ENCODE measurements at places on chromosomes 11 and 22.

DNA sequence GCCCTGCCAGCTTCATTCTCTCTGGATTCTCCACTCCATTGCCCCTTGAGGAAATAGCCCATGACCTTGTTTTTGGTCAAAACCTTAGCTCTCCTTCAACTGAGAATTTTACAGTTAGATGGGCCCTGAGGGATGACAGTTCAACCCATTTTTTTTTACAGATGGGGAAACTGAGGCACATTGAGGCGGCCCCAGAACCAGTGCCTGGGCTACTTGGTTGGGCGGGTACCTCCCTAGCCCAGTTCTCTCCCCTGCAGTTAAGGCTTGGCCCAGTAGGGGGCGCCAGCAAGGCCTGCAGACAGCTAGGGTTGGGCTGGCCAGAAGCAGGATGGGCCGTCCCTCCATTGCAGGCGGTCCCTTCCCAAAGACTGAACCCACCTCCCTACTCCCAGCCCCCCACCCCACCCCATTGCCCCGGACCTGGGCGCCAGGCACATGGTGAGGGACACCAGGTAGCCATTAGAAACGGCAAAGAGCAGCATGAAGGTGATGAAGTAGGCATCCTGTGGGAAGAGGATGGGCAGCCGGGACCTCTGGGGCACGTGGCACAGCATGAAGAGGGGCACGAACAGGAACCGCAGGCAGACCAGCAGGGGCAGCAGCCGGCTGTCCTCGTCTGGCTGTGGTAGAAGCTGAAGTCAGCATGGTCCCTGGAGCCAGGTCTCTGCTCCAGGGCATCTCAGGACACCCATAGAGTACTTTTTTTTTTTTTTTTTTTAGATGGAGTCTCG, 7.6 kb downstream of the SLC29A2 start:
- DNase-seq, result no peak

- no peak for DNase-seq
Observed at GRCh38 chr11:3042496-3043314, 14.5 kb downstream of the CARS1 start.

- no peak for DNase-seq
Observed at GRCh38 chr22:44892243-44892642, 117.6 kb downstream of the PHF21B start.

DNA sequence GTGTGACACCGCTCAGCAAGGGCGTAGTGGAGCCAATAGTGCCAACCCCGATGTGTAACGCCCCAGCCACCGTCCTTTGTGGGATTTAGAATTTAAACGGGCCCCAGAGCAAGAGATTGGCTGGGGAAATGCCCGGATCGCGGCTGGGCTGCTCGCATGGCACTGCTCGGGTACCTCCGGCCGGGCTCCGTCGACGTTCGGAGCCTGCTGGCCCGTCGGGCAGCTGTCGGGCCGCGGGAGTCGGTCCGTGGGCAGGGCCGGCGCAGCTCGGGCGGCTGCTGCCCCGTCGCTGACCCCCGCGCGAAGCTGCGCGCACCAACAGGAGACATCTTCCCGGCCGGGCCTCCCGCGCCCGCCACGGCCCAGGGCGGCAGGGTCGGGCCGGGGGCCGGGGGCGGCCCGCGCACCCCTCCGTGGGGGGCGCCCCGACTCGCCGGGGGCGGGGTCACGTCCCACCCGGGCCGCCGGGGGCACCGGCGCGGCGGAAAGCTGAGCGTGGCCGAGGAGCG, 1.3 kb upstream of the KDM2A start:
- DNase-seq, result no peak

- no peak for DNase-seq
Observed at GRCh38 chr11:61684870-61685616, 4.9 kb downstream of the DAGLA start.

DNA sequence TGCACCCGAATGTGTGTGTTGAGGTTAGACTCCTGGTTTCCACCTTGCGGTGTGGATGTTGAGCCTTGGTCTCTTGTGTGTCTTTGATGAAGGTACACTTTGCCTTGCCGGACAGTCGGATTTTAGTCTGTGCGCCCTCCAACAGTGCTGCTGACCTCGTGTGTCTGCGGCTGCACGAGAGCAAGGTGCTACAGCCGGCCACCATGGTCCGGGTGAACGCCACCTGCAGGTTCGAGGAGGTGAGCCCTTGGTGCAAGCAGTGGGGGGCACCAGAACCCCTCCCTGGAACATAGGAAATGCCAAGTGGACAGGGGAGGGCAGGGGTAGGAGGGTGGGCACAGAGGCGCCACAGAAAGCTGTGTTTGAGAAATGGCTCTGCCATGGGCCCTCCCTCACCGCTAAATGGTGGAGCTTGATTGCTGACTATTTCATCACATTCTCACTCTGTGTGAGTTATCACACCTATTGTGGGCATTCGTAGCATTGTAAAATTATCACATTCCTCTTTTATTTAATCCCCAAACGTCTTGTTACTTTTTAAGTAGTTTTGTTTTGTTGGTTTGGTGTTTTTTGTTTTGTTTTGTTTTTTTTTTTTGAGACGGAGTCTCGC, 26.4 kb upstream of the PANX2 start:
- DNase-seq, result no peak

GRCh38 chr11:104120493-104121137, 43.3 kb downstream of the PDGFD start:
- no peak for DNase-seq

DNA sequence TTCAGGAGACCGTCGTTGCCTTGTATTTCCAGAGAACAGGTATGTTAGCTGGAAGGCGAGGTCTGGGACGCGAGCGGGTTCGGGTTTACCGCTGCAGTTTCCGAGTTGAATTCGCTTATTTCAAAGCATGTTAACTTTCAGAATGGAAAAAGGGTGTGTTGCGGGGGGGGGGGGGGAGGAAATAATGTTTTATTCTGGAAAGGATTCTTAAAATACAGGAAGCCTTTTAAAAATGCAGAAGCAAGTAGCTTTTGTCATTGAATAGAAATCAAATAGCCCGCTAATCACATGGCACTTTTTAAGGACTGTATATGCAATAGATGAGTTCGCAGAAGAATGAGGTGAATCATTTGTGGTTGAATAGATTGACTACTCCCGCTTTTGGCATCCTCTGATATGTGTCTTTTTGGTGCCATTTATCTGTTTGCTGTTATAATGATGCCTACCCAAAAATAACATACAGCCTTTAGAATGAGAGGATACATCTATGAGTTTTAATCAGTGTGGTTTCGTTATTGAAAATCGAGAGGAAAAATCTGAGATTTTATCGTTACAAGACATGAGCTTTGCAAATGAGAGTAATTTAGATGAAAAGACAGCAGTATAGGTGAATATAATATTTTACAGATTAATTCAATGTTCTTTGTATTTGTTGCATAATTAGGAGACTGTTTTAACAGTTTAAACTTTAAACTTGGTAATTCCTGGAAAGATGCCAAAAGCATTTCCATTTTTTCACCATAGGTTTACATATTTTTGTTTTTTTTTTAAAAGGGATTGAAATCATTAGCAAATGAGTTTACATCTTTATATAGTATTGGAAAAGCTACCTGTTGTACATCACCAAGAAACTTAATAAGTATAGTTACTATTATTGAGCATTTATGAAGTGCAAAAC, 1.7 kb downstream of the PDE3B start:
- DNase-seq, result no peak

DNA sequence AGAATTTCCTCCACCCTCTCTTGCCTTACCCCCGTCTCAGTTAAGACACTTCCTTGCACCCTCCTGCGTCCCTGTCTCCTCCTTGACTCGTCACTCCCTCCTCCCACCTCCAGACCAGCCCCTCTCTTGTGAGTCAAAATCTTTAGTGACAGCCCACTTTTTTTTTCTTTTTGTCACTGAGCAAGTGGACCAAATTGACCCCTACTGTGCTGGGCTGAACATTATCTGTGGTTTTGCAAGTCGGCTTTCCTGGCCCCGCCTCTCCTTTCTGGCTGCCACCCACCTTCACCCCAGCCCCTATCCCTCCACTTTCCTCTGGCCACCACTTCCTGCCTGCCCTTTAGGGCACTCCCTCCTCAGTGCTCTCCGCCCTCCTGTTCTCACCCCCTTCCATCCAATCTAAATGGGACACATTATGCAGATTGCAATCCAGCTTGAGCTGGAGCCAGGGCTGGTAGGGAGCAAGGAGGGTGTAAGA, at the start of gene APLNR:
APLNR (minus strand) TSS at position 47 of the 478 bp plus-strand sequence. CDS start 246 bp downstream, outside the sequence.
- no peak for DNase-seq

DNA sequence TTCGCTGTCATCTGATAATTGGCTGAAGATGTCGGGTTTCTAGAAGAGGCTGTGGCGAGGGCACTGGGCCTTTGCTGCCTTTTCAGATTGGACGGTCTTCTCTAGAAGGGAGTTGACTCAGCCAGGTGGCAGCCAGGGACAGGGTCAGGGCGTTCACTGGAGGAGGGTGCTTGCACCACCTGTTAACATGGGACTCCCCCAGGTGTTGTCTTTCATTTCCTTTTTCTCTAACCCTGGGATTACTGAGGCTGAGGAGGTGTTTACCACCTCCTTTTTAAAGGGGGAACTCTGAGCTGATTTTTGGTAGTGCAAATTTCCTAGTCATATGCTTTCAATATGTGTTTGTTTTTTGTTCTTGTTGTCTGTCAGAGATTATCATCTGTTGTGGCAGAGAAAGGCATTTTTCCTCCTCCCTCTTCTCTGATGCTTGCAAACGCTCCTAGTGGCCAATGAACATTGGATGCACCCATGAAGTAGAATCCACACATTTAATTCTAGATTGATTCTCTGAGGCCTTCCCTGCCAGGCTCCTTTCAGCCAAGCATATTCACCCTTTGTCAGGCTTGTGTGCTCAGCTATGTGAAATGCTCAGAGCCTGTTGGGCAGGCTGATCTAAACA, 54.1 kb downstream of the LDLRAD3 start:
- DNase-seq, result no peak

DNA sequence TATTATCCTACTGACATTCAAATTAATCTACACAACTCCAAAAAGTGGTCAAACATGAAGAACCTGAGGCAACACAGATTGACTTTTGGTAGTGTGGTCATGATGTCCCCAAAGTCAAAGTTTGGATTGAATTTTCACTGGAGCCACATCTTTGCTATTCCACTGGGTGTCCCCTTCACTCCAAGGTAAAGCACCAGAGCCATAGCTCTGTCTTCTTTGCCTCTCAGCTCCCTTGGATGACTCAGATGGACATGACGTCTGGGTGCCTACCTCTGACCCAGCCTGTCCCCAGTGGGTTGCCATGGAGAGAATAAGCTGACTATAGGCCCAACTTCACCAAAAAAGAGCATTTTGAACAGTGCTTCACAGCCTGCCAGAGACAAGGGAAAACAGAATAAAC, 57.4 kb upstream of the ARHGAP42 start:
- no peak for DNase-seq

DNA sequence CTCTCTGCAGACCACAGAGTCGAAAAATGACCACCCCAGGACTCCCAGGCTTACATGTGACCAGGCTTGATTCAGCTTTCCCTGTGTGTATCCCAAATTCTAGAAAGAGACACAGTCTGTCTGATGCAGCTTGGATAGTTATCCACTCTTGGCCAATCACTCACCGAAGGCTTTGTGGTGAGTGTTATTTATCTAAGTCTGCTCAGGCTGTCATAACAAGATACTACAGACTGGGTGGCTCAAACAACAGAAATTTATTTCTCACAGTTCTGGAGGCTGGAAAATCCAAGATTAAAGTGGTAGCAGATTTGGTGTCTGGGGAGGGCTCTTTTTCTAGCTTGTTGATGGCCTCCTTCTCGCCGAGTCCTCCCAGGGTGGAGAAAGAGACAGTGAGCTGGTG, 63.2 kb downstream of the ZBTB16 start:
- no peak for DNase-seq

DNA sequence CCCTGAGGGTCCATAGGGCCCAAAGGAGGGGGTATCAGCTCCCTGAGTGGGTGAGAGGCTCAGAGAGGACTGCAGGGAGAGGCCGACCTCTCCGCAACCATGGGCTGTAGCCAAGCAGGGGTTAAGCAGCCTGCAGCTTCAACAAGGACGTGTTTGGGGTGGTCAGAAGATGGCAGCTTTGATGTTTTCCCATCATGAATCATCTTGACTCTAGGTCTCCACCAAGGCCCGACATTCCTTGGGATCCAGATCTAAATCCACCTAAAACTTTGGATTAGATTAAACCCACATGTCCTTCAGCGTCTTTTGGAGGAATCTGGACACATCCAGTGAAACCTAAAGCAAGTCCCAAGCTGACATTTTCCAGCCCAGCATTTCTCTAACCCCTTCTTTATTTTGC, 19.8 kb downstream of the FBLN1 start:
- DNase-seq, result no peak

DNA sequence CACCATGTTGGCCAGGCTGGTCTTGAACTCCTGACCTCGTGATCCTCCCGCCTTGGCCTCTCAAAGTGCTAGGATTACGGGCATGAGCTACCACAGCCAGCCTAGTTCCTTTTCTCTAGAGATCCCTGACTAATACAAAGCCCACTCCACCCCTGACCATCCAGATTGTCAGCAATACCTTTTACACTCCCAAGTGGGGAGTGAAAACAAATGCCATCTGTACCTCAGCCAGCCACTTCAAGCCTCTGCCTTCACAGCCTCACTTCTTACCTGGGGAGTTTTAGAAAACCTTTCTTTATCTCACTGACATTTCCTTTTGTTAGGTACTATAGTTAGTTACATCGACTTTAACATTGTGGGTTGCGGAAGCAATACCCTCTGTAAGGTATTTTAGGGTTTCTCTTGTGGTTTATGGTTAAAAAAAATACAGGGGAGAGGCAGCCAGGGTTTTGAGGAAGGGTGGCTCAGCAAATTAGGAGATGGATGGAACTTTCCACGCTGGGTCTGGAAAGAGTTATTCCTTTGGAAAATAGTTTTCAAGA, 8.9 kb downstream of the TOM1 start:
- no peak for DNase-seq

- DNase-seq, result no peak
Observed at GRCh38 chr11:43989162-43989981, 46.9 kb downstream of the C11orf96 start.

- DNase-seq, result no peak
Observed at GRCh38 chr11:58626934-58627483, 4.5 kb downstream of the CNTF start.

GRCh38 chr11:70040452-70040851, 37.7 kb upstream of the ANO1 start:
- no peak for DNase-seq

- no peak for DNase-seq
Observed at GRCh38 chr11:128896356-128896755, 5.2 kb downstream of the KCNJ5 start.

GRCh38 chr22:41539146-41540005, 4.9 kb downstream of the POLR3H start:
- DNase-seq, result no peak

DNA sequence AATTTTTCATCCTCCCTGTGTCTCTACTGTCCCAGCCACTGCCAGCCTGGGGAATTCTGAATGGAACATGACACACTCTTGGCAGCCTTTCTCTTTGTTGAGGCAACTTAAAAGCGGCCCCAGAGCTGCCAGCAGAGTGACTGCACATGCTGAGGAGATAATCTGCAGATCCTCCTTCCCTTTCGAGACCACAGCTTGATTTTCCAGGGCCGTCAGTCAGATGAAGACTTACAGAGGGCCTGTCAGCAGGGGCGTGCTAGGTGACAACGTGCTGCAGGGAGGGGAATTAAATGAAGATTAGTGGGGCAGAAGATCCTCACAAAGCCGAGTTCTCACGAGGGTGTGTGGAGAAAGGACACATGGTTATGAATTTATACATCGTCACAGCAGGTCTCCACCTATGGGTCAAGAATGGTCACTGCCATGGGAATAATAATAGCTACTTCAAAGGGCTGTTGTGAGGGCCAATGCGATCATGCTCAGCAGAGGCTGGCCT, 193.5 kb upstream of the PITPNB start:
- DNase-seq, result no peak

Measured in activated CD8-positive, alpha-beta memory T cell treated with anti-CD3 and anti-CD28 coated beads for 1 hour (primary cell).